ENCODE measurements at places on chromosomes 7 and 10. TPM values are rescaled to one million over a fixed set of nuclear protein-coding genes. Genes with fewer than 3 reads are reported as not detected.

The FGFBP3 gene
- 3.3 TPM for total RNA-seq

The HOXA4 gene
- not detected for total RNA-seq

- no peak for DNase-seq
Observed at GRCh38 chr7:106313966-106314365, 29.2 kb upstream of the NAMPT start.

The NPTX2 gene
- 2.4 TPM for total RNA-seq

GRCh38 chr10:77625379-77625778 lies 12.2 kb downstream of the KCNMA1 start:
- no peak for DNase-seq

The MMD2 gene
- not detected for total RNA-seq

The FOXP2 gene
- total RNA-seq = 3.3 TPM

- DNase-seq = no peak
Observed at GRCh38 chr10:42646687-42647640, 8.6 kb upstream of the ZNF33B start.

The OR2AE1 gene
- not detected for total RNA-seq

- DNase-seq = peak; percentile 33
Observed at GRCh38 chr7:129295015-129295423, 70.2 kb downstream of the AHCYL2 start.

- DNase-seq = peak; percentile 75
Observed at GRCh38 chr7:114345494-114345893, 69.1 kb upstream of the FOXP2 start.

The CALML5 gene
- not detected for total RNA-seq

DNA sequence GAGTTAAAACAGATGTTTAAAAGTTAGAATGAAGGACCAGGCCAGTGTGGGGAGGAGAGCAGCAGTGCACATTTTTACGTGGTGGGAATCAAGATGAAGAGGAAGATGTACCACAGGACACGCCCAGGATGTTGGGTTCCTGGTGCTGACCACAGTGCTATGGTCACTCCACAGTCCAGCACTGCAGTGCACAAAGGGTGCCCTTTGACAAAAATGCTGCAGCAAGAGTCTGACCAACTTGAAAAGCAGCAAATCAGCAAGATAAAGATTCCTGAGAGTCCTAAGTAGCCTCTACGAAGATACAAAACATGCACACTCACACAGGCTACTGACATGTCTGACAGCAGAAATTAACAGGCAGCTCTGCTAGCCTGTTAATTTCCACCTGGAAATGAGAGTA lies 107.1 kb downstream of the PIP4K2A start:
- no peak for DNase-seq

DNA sequence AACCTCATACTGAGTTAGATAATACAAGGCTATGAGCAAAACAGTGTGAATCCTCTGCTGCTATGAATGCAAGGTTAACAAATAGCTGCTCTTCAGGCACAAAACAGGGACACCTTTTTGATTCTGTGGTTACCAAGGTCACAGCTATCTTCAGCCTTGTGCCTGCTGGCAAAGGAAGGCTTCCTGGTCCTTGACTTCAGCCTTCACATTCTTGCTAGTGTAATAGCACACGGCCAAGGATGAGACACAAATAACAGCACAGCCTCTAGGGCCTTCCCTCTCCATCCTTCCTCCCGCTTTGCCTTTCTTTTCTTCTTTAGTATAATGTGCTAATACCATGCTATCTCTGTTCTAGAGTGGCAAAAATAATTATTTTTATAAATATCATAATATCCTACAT lies 130.6 kb upstream of the CAV2 start:
- no peak for DNase-seq

The PILRA gene
- 2.3 TPM for total RNA-seq

GRCh38 chr10:71719464-71720201 lies at the start of gene C10orf105:
TSS of gene C10orf105 (minus strand) at chr10:71719778. CDS start at chr10:71716337, 3,441 bp downstream.
- DNase-seq = no peak

- no peak for DNase-seq
Observed at GRCh38 chr10:46556515-46557318, at the start of gene GPRIN2. TSS of gene GPRIN2 (minus strand) at chr10:46556658. CDS start at chr10:46550736, 5,922 bp downstream.

The DRGX gene
- total RNA-seq = not detected

DNA sequence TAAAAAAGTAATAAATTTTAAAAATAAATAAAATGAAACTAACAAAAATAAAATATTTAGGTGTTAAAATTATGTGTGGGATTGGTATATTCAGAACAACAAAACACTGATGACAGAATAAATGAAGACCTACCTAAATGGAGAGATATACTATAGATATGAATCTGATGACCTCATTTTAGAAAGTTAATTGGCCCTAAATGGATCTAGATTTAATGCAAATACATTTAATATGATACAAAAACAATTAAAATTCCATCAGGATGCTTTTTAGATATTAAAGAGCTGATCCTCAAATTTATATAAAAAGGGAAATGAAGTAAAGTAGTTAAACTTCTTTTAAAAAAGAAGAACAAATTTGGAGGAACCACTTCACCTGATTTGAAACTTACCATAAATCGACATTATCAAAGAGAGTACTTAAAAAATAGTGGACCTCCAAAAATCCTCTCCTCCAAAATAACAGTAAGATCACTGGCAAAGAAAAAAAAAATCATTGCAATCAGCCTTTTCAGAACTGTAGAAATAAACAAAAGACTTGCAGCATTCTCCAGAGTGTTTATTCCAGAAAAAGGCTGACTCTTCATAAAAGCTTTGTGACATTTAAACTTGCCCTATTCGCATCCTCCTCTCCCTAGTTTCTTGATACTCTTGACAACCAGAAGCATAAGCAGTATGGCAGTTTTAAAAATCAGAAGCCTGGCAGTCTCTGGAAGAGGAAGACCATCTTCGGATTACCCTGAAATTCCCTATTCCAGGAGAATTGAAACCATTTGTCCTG lies 125.9 kb upstream of the AKR1E2 start:
- DNase-seq = no peak

DNA sequence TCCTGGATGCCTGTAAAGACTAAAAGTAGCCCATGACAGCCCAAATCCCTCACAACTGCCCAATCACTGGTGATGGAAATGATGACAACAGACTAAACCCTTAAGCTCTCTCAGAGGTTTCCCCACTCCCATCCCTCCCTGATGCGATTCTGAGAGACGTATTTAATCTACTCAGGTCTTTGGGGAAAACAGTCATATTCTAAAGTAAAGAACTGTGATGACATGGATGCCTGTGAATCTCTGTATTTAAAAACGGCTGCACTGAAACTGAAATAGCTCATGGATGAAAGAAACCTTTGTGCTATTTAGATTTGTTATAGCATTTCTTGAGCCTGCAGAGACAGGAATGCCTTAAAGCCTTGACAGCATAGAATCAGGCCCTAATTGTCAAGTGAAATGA lies 28.5 kb downstream of the VPS41 start:
- DNase-seq = no peak

- no peak for DNase-seq
Observed at GRCh38 chr7:131767591-131767990, 211.2 kb upstream of the PODXL start.

GRCh38 chr10:11329062-11329673 lies 282.3 kb downstream of the USP6NL start:
- no peak for DNase-seq

GRCh38 chr7:4762121-4763055 lies 13.0 kb upstream of the AP5Z1 start:
- no peak for DNase-seq

DNA sequence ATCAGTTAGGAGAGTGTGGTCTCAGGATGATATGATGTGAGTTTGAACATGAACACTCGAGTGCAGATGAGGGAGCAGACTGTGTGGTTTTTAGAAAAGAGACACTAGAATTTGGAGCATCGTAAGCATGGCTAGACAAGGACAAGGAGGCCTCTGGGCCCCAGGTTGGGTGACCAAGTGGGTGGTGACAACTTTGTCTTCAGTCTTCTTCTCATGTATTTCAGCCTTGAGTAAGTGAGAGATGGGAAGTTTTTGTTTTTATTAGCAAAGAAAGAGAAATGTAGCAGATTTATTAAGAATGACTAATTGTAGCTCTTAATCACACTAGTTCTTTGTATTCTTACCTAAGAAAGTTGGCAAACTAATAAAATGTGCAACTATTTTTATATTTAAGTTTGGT lies 16.3 kb downstream of the TES start:
- DNase-seq = no peak

The BEND7 gene
- 21.1 TPM for total RNA-seq

DNA sequence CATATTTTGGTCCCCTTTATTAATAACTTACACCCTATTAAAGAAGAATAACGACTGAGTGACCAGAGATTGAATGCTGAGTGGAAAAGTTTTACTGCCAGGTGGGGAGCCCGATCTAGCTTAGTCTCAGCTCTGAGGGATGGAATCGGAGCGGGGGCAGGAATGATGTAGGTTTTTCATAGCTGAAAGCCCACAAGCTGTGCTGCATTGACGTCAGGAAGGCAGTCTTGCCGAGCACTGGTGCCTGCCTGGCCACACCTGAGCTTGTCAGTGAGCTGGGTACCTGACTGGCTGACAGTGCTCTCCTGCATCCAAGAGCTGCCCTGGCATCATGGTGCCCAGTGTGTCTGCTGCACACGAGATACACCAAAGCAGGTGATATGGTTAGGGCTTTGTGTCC lies 34.8 kb downstream of the GRK5 start:
- DNase-seq = no peak

DNA sequence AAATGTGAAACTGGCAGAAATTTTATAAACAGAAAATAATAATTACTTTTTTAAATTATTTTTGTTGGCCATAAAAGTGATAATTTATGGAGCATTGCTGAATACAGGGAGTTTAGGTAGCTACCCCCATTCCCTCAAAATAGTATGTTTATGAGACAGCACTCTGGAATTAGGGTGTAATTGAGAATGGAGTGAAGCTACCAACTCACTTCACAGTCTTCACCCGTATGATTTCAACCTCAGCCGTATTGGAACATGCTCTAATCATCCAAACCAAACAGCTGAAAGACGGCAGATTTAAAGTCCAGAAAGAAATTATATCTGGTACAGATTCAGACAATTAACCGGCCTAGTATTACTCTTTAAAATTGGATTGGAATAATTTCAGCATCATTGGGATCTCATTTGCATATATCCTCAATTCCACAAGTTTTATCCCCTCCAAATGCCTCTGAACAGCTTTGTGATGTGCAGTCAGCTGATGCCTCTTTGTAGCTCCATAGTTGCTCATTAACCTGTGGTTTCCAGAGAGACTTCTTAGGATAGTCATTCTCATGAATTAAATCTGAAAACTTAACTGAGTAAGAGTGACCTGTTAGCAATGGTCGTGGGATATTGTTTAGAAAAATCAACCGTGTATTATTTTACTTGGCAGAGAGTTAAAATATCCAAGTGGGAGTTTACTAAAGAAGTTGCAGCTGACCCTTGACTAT lies 59.1 kb upstream of the GJD4 start:
- peak; percentile 75 for DNase-seq

All from astrocyte (in vitro differentiated cells and primary cell).